Aorta (tissue), 5 donors: ENCODE measurements at places on chromosomes 7 and 10. TPM values are rescaled to one million over a fixed set of nuclear protein-coding genes. Genes with fewer than 3 reads are reported as not detected.
A peak's percentile ranks its signal among the peaks of the same experiment; 100 is the strongest.

Gene TCAF1
- polyA plus RNA-seq = 7.5 TPM

Gene GTPBP4
- 21.6 TPM for polyA plus RNA-seq

Gene DYDC2
- polyA plus RNA-seq = not detected

Gene PDZD7
- 0.97 TPM for polyA plus RNA-seq

Gene AGMO
- polyA plus RNA-seq = 0.69 TPM

Gene GET4
- 58.3 TPM for polyA plus RNA-seq

Gene LGI1
- 1.4 TPM for polyA plus RNA-seq

Gene HOXA13
- 0.38 TPM for polyA plus RNA-seq

Gene NPC1L1
- 0.79 TPM for polyA plus RNA-seq

DNA sequence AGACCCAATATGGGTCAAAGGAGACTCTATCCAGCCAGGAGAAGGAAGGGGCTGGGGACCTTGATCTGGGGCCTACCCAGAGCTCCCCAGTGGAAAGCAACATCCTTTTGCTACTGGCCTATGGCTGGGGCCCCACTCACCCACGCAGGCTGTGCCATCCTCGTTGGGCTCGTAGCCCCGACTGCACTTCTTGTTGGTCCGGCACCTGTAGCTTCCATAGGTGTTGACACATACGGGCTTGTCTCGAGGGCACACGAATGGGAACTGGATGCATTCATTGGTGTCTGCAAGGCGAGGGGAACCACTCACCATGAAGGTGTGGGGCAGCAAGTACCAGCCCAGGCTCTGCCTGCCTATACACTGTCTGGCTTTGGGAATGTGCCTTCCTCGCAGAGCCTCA lies 30.5 kb downstream of the GOLGA7B start:
- no peaks in the 10 kb centered on the region for H3K27me3 ChIP-seq
- H3K4me3 ChIP-seq = no peak overlapping the region
- H3K27ac ChIP-seq = no peak overlapping the region
- no peaks in the 10 kb centered on the region for H3K4me1 ChIP-seq
- DNase-seq = no peak
- H3K36me3 ChIP-seq = no peaks in the 10 kb centered on the region

DNA sequence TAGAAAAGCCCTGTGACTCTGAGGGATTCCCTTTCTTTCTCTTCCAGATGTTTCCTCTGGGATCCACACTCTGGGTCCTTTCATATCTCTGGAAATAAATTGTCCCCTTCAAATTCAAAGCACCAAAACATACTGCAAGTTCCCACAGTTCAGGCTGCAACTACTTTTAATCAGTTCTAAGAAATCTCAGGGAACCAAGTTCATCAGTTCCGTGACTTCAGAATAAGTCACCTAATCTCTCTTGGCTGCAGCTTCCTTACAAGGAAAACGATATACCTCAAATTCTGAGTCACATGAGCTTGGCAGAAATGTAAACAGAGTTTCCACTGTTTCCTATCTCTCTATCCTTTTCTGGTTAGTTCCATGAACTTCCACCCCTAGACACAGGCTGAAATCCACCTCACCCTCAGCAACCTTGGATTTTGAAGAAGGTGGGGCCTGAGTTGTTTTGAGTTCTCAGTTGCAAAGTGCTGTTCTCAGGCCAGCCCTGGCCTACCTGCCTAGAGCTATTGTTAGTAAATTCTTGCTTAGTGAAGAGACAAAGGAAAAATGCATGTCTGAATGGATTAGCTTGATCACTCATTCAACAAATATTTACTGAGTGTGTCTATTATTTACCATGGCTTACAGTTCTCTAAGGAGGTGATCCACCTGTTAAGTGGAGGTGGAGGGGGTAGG lies 59.3 kb upstream of the IL6 start:
- H3K4me1 ChIP-seq = no peaks in the 10 kb centered on the region
- no peak for DNase-seq
- no peaks in the 10 kb centered on the region for H3K27me3 ChIP-seq
- H3K36me3 ChIP-seq = no peaks in the 10 kb centered on the region
- H3K4me3 ChIP-seq = no peak overlapping the region

DNA sequence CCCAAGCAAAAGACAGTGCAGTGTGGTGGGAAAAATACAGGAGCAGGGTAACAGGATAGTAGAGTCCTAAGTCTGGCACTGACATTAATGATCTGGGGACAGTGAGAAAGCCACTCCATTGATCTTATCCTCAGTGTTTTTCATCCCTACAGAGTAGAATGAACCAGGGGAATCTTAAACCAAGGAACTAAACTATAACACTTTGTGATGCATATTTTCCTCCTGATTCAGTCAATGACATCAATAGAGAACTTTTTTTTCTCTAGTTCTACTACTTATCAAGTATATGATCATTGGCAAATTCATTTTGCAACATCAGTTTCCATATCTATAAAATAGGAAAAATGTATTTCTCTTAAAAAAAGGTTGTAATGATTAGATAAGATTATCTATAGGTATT lies 151.1 kb downstream of the TMEM26 start:
- no peaks in the 10 kb centered on the region for H3K27me3 ChIP-seq
- H3K4me3 ChIP-seq = no peak overlapping the region

DNA sequence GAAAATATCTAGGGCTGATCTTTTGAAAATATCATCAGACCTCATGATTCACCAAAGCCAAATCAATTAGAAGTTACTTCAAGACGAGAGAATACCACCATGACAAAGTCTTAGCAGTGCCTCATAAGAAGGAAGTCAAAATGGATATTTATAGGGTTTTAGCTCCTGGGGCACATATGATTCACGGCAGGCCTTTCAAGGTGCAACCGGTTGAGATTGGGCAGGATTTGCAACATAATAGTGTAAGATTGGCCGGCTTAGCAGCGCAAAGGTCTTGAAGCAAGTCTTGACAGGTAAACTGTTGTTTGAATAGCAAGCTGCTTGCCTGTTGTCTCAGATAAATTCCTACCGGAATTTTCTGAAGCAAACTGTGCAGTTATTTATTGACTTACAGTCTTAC lies 17.5 kb downstream of the ADRB1 start:
- no peaks in the 10 kb centered on the region for H3K36me3 ChIP-seq
- no peak overlapping the region for H3K27ac ChIP-seq
- DNase-seq = no peak
- H3K27me3 ChIP-seq = no peaks in the 10 kb centered on the region
- H3K4me1 ChIP-seq = no peaks in the 10 kb centered on the region

GRCh38 chr7:148261996-148262688 lies 328.4 kb upstream of the C7orf33 start:
- no peak overlapping the region for H3K27ac ChIP-seq
- H3K27me3 ChIP-seq = no peaks in the 10 kb centered on the region
- no peak for DNase-seq
- no peaks in the 10 kb centered on the region for H3K4me1 ChIP-seq

GRCh38 chr7:25770235-25770634 lies 381.8 kb upstream of the NFE2L3 start:
- DNase-seq = no peak
- no peak overlapping the region for H3K4me3 ChIP-seq
- no peaks in the 10 kb centered on the region for H3K36me3 ChIP-seq

- no peak overlapping the region for H3K4me3 ChIP-seq
- DNase-seq = no peak
- no peaks in the 10 kb centered on the region for H3K4me1 ChIP-seq
- no peak overlapping the region for H3K27ac ChIP-seq
- H3K27me3 ChIP-seq = no peaks in the 10 kb centered on the region
These were observed 45.3 kb upstream of the MALRD1 start for GRCh38 chr10:19003341-19003740.

- H3K27me3 ChIP-seq = no peaks in the 10 kb centered on the region
- no peaks in the 10 kb centered on the region for H3K4me1 ChIP-seq
- no peaks in the 10 kb centered on the region for H3K36me3 ChIP-seq
- no peak overlapping the region for H3K27ac ChIP-seq
- DNase-seq = no peak
- no peak overlapping the region for H3K4me3 ChIP-seq
These were observed 1.1 kb upstream of the GIMAP4 start for GRCh38 chr7:150566123-150566522.

DNA sequence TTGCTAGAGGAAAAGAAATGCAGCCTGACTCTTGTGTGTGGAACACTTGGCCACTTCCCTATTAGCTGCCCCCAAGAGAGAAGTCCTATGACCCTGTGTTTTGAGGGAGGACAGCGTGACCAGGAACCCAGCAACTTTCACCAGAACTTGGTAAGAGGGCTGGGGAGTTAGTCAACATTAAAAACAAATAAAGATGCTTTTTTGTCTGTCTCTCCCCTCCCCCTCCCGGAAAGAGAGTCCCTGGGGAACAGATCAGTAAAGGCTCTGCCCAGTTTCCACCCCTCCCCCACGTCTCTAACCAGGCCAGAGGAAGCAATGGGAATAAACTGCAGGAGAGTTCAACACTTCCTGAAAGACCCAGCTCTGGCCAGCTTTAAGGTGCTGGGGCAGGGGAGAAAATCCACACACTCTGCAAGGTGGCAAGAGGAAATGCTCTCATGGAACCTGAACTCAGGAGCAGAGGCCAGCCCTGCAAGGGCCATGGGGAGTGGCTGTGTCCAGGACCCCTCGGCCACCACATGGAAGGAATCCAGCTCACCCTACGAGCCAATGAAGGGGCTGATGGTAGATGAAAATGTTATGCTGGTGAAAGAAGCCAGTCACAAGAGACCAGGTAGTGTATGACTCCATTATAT lies 21.5 kb downstream of the SH3PXD2A start:
- no peaks in the 10 kb centered on the region for H3K36me3 ChIP-seq
- no peak overlapping the region for H3K4me3 ChIP-seq
- no peak for DNase-seq
- no peaks in the 10 kb centered on the region for H3K27me3 ChIP-seq

DNA sequence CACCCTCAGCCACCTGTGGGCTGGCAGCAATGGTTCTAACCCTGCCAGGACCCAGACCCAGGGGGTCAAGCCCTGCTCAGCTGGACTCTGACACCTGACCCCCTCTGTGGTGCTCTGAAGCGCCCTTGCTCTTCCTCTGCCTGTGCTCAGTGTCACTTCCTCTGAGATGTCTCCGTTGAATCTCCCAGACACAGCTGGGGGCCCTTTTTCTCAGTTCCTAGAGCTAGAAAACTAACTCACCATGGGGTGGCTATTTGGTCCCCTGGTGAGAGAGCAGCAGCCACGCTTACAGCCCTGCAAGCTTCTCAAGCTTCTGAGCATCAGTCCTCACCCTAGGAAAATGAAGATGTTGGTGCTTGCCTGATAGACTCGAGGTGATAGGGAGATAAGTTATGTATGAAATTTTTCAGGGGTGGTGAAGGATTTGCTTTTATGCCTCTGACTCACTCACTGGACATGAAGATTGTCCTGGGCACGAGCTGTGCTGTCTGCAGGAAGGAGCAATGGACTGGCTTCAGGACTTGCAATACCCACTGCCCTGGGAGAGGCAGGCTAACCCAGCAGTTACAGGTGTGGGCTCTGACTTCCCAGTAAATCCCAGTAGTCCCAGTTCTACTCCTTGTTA lies 29.6 kb downstream of the COL13A1 start:
- no peaks in the 10 kb centered on the region for H3K27me3 ChIP-seq
- no peak overlapping the region for H3K4me3 ChIP-seq
- no peak overlapping the region for H3K27ac ChIP-seq
- no peaks in the 10 kb centered on the region for H3K36me3 ChIP-seq
- no peaks in the 10 kb centered on the region for H3K4me1 ChIP-seq

DNA sequence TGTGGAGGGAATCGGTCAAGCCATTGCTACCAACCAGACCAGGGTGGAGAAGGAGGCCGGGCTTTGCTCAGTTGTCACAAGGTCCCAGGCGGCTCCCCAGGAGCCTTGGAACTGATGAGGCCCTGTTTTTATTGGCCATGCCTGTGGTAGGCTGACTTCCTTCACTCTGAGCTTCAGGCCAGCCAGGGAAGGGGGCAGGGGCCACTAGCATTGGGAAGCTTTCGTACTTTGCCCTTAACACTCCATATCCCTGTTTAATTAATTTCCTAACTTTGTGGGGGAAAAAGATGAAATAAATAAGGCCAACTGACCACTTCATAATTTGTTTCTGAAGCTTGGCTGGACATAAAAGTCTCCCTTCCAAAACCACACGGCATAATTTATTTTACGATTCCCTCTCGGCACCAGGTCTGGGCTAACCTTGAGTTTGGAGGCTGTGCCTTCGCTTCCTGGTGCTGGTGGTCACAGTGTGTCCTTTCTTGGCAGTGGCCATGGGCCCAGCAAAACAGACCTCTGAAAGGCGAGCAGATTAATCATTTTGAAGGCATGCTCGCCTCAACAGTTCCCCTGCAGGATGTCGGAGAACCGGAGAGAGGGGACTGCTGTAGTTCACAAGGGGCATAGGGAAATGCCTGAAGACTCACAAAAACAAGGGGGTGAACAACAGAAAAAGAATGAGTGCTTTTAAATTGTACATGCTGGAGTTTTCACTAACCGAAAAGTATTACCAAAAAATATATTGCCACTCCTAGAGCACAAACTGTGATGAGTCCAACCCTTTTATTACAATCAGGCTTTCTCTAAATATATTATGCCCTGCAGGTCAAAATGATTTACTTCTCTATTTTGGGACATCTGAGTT lies 966.0 kb downstream of the LRMDA start:
- H3K36me3 ChIP-seq = no peaks in the 10 kb centered on the region
- H3K4me1 ChIP-seq = peaks cover 37% of the 10 kb centered on the region
- H3K27ac ChIP-seq = peak overlapping the region; percentile 99
- no peak overlapping the region for H3K4me3 ChIP-seq
- peak; percentile 87 for DNase-seq
- H3K27me3 ChIP-seq = no peaks in the 10 kb centered on the region

DNA sequence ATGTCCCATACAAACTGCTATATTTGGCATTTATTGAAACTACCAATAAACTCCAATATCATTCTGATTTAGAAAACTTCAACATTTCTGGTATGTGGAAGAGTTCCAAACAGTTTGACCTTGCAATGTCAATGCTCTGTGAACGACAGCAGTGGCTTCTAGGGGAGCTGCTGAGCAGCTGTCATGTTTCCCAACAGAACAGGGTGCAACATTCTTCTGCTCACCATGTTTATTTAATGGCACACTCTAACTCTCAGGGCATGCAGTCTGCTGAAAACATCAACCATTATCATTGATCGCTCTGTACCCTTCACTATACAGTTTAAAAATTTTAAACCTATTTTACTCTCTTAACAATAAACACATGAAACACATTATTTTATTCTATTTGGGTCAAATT lies 25.9 kb downstream of the LMOD2 start:
- H3K27me3 ChIP-seq = no peaks in the 10 kb centered on the region
- H3K4me1 ChIP-seq = no peaks in the 10 kb centered on the region
- DNase-seq = no peak
- H3K4me3 ChIP-seq = no peak overlapping the region
- H3K36me3 ChIP-seq = no peaks in the 10 kb centered on the region
- no peak overlapping the region for H3K27ac ChIP-seq

DNA sequence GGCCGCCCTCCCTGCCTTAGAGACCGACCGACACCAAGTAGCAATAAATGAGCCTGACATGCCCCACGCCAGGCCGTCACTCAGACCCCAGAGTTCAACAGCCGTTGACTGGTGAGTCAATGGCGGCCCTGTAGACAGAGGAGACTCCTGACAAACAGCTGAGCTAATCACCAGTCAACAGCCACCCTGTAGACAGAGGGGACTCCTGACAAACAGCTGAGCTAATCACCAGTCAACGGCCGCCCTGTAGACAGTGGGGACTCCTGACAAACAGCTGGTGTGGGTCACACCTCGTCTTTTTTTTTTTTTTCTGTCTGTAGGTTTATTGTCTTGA lies 16.9 kb upstream of the KNDC1 start:
- no peak for DNase-seq
- H3K36me3 ChIP-seq = no peaks in the 10 kb centered on the region
- no peak overlapping the region for H3K27ac ChIP-seq
- no peak overlapping the region for H3K4me3 ChIP-seq
- H3K4me1 ChIP-seq = no peaks in the 10 kb centered on the region
- H3K27me3 ChIP-seq = no peaks in the 10 kb centered on the region

GRCh38 chr10:113473851-113474250 lies 79.0 kb upstream of the HABP2 start:
- no peak for DNase-seq
- H3K27ac ChIP-seq = peak overlapping the region; percentile 93
- H3K4me1 ChIP-seq = peaks cover 22% of the 10 kb centered on the region
- no peaks in the 10 kb centered on the region for H3K27me3 ChIP-seq
